Naive thymus-derived CD4-positive, alpha-beta T cell (primary cell): ENCODE measurements at places on chromosomes 3 and 15. TPM values are rescaled to one million over a fixed set of nuclear protein-coding genes. Genes with fewer than 3 reads are reported as not detected.

Gene ALG1L2
- 0.90 TPM for total RNA-seq

Gene IL16
- total RNA-seq, result 431 TPM

Gene LYZL4
- not detected for total RNA-seq

- H3K4me3 ChIP-seq, result no peak overlapping the region
- DNase-seq, result no peak
- no peak overlapping the region for H3K27ac ChIP-seq
- no peaks in the 10 kb centered on the region for H3K36me3 ChIP-seq
- H3K4me1 ChIP-seq, result no peaks in the 10 kb centered on the region
- no peaks in the 10 kb centered on the region for H3K27me3 ChIP-seq
Observed at GRCh38 chr15:87930457-87930856, 326.1 kb downstream of the NTRK3 start.

DNA sequence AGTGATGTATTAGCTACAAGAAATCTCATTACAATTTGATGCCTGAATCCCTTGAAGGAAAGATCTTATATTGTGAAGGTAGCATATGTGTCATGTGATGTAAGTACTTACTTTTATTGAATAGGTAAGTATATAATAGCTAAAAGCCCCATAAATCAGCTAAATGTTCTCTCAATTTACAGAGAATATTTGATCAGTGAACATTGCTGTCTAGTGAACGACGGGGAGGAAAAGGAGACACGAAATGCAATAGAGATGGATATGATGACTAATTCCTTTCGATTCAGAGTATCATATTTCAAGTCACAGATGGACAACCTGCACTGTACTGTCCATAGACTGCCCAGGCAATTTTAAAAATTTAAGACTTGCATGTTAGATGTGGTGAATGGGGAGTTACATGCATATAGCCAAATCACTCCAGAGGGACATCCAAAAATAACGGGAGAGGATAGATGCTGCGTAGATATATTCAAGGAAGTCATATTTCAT is 462.1 kb upstream of the CDIN1 start:
- no peaks in the 10 kb centered on the region for H3K27me3 ChIP-seq
- DNase-seq, result no peak
- H3K4me1 ChIP-seq, result no peaks in the 10 kb centered on the region
- no peak overlapping the region for H3K27ac ChIP-seq

GRCh38 chr3:141178026-141178425 is 53.6 kb upstream of the PXYLP1 start:
- H3K27ac ChIP-seq, result no peak overlapping the region
- no peaks in the 10 kb centered on the region for H3K27me3 ChIP-seq
- no peak for DNase-seq
- no peaks in the 10 kb centered on the region for H3K4me1 ChIP-seq
- H3K4me3 ChIP-seq, result no peak overlapping the region
- no peaks in the 10 kb centered on the region for H3K36me3 ChIP-seq

DNA sequence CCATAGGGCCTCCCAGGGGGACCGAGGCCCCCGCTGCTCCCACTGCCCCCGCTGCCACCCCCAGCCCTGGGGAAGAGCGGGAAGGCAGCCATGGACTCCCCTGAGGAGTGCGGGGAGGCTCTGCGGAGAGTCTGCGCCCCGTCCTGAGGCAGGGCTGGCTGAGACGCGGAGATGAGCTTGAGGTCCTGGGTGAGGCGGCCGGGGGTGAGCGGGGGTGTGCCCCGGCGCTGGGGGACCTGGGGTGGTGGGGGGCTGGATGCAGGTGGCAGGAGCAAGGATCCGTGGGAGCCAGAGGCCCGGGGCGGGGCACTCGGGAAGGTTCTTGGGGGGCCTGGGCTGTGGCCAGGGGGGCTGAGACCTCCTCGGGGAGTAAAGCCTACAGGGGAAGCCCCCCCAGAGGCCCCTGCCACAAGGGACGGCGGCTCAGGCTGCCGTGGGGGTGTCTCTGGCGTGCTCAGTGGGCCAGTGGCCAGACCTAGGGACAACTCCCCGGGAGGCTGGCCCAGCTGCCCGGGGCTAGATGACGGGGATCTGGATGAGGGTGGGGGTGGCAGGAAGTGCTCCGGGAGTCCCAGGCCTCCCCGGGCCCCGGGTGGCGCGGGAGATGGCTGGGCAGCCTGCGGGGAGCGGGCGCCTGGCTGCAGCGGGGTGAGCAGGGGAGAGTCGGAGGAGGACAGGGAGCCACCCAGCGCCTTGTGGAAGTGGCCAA is 45.9 kb downstream of the HCN4 start:
- H3K4me1 ChIP-seq, result no peaks in the 10 kb centered on the region
- no peak overlapping the region for H3K4me3 ChIP-seq
- no peak overlapping the region for H3K27ac ChIP-seq
- no peaks in the 10 kb centered on the region for H3K27me3 ChIP-seq

GRCh38 chr3:55282994-55283393 is 204.1 kb downstream of the WNT5A start:
- H3K27ac ChIP-seq, result no peak overlapping the region
- no peak overlapping the region for H3K4me3 ChIP-seq
- H3K27me3 ChIP-seq, result no peaks in the 10 kb centered on the region
- no peaks in the 10 kb centered on the region for H3K36me3 ChIP-seq
- H3K4me1 ChIP-seq, result no peaks in the 10 kb centered on the region
- no peak for DNase-seq

DNA sequence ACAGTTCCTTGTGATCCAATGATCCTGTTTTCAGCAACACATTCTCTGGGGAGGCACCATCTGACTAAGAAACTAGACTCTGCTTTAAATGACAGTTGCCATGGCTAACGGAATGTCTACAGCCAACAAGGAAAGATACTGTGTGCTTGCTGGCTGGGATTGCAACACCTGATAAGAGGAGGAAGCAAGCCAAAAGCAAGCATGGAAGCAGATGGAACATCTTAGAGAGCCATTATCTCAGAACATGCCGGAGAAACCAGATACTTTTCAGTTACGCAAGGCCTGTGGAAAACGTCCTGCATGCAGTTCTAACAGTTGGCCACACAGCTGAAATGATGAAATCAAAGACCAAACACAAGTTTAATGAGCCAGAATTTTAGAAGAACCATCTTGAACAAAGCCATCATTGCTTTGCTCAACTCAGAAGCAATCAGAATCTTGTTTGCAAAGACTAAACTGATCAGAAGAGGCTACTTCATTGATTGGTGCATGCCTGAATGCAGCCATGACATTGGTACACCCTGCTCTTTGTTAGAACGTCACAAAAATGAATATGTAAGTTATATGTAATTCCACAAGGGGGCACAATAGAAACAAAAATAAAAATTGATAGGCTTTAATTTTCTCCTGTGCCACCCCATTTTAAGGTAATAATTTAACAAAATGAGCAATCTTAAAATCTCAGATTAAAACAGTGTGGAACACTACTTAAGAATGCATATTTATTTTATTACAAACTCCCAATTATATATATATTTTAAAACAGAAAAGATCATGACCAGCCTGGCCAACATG is 50.8 kb downstream of the GXYLT2 start:
- H3K36me3 ChIP-seq, result no peaks in the 10 kb centered on the region
- H3K27me3 ChIP-seq, result no peaks in the 10 kb centered on the region
- no peak overlapping the region for H3K27ac ChIP-seq
- H3K4me1 ChIP-seq, result no peaks in the 10 kb centered on the region
